Posterior cingulate gyrus (tissue), 11 donors: ENCODE measurements at places on chromosomes 2 and 18.

DNA sequence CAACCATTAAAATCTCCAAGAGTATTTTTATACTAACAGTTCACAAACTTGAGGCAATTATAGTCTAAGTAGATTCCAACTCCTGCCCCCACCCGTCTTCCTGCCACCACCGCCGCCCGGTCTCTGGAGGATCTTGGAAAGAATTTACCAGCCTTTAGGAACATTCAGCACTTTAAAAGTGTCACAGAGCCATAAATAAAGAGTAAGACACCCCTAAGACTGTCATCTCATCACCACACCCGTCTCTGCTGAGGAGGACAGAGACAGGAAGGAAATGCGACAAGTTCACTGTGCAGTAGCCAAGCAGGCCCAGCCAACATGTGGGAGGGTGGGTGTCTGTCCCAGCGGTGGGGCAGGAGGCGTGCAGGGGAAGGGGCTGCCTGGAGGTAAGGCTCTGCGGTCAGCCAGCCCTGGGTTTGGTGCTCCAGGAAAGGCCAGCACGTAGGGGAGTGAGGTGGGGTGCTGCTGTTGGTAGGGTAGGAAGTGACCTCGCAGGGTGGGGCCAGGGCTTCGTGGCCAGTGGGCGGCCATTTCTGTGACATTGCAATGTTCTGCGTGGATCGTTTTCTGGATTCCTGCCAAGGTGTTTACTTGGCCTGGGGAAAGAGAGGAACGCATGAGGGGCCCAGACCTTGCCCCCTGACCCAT lies 111.6 kb downstream of the FAM210A start:
- no peak for DNase-seq

DNA sequence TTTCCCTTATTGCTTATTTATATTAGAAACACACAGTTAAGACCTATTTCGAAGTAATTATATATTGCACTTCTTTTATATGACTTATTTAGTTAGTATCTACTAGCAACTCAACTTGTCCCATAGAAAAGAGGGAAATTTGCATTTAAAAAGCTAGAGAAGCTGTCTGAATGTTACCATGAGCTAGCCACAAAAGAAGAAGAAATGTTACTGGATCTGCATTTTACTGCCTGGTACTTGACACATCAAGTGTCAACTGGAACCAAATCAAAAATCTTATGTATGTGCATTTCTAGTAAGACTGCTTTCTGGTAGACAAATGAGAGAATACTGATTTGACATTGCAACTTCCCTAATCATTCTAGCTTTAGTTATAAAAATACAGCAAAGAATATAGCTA lies 424.6 kb upstream of the VRK2 start:
- no peak for DNase-seq

GRCh38 chr2:69801745-69802290 lies 27.6 kb upstream of the GMCL1 start:
- DNase-seq, result no peak

DNA sequence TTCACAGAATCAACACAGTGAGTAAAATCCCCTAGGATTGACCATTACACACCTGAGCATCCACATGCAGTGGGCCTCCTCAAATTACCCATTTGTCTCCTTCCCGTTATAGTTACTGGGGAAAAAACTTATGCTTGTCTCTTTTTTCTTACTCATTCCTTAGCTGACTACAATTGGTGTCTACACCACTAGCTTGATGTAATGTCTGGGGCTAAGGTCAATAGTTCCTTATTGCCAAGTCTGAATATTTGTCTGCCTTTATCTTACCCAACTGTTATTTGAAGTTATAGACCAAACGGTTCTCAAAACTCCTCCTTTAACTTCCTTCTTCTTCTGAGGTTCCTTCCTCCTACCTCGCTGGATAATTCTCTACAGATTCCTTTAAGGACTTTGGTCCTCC lies 41.9 kb upstream of the TMEM17 start:
- no peak for DNase-seq

DNA sequence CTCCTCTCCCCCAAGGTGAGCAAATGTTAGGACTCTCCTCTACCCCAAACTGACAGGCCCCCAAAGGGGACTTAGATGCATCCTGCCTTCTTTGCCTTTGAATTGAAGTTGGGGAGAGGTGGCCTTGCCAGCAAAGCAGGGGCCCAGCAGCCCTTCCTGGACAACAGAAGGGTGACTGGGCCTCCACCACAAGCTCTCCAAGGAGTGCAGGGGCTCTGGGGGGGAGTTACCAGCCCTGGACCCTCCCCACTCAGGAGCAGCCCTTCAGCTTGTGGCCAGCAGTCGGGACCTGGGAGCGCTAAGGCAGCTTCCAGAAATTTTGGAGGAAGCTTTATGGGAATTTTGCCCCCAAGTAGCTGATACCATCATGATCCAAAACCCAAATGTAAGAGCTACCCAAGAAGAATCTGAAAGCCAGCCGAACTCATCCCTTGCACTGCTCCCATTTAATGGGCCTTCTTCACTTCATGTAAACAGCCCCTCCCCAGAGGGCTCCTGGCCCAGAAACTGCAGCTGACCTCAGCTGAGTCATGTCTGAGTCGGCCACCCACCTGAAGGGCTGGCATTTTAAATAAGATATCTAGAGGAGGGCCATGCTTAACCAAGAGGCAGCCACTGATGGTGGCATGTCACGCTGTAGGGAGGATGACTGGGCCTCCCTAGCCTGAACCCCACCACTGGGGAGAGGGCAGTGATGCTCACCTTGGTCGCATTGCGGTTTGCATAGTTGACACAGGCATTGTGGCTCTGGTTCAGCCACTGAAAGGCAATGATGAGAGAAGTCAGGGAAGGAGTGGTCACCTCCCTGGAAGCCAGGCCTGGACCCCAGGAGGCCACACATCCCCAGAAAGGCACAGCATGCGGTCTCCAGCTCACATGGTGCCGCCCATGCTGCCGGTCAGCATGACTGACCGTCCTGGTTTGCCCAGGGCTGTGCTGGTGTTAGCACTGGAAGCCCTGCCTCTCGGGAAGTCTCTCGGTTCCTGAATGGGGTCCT lies 71.5 kb downstream of the SFXN5 start:
- DNase-seq, result no peak

GRCh38 chr2:206692971-206693370 lies 25.2 kb downstream of the DYTN start:
- DNase-seq, result no peak

DNA sequence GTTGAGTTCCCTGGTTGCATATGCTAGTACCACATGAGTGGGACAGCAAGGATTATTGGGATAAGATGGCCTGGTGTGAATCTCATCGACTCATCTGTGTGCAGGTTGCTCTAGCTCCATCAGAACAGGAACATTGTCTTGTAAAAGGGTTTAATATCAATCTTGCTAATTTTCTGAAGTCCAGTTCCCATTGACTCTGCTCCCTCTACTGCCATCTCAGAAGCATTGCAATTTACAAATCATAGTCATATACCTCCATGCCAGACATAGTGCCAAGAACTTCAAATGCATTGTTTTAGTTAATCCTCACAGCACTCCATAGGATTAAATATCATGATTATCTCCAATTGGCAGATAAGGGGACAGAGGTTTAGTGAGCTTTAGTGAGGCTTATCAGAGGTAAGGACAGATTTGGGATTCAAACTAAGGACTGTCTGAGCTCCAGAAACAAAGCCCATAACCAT lies 4.8 kb upstream of the STAT4 start:
- DNase-seq, result no peak

GRCh38 chr2:26692279-26692896 lies at the start of gene KCNK3:
Gene KCNK3 (plus strand): TSS chr2:26692722. CDS start chr2:26692876, 154 bp downstream.
- DNase-seq, result peak; percentile 88

- DNase-seq, result no peak
These were observed 1591.7 kb upstream of the DDX18 start for GRCh38 chr2:116222793-116223192.

- no peak for DNase-seq
These were observed 59.8 kb downstream of the CENPO start for GRCh38 chr2:24853046-24853445.

GRCh38 chr2:1162768-1163584 lies 212.3 kb downstream of the SNTG2 start:
- no peak for DNase-seq

DNA sequence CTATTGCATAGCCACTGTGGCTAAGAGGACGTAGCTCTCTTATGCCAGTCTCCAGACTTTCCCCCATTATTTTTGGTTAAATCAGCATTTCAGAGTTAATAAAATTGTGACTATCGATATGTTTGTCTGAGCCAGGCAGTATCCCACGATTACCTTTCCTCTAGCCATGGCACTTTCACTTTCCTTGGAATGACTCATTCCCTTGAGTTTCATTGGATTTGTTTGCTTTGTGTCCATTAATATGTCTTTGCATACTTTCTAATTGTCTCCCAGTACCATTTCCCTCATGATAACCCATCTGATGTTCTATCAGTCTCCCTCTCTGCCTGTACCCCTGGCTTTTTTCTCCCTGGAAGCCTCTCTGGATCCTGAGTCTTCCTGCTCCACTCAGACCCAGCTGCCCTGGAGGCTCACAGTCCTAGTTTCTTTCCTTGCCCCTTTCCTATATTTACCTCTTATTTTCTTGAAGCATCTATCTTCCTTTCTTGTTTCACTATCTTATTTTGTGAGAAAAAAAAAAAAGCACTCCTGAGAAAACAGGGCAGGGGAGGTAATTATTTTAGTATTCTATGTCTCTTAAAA lies 126.1 kb downstream of the MTX2 start:
- no peak for DNase-seq

- no peak for DNase-seq
These were observed 7.0 kb upstream of the SCTR start for GRCh38 chr2:119531292-119531691.

DNA sequence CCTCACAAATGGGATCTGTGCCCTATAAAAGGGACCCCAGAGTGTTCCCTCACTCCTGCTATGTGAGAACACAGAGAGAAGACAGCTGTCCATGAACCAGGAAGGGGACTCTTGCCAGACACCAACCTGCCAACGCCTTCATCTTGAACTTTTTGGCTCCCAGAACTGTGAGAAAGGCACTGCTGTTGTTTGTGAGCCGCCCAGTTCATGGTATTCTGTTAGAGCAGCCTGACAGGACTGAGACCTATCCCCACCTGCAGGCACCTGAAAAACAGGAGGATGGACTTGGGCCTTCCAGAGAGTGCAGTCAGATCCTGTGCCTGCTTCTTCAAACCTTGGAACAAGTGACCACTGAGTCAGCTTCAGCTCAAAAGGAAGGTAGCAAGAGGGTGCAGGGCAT lies 51.4 kb downstream of the CRACDL start:
- no peak for DNase-seq

DNA sequence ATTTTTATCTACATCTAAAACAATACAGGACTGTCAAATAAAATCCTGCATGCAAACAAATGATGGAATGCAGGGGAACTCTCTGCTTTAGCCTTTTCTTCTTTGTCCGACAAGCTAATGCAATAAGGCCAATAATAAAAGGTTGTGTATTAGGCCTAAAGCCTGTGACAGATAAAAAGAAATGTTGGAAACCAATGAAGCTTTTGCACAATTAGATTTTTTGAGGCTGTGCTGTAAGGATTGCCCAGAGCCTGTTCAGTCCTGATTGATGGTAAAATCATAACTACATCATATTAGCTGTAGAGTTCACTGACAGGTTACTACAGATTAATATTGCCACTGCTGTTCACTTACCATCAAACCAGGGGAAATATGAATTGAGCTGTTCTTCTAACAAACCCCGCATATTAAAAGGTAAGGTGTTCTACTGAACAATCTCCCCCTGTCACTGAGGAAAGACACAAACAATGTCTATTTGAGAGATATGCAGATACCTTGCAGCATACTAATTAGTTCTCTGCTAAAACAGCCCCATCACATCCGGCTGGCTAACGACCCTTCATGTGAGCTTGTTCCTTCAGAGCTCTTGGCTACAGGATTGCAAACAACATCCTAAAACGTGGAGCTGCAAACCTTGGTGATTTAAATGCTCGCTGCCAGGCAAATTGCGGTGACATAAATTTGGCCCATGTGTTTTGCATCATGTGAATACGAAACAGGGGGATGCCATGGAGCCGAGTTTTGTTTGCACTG lies 305.4 kb downstream of the MTX2 start:
- no peak for DNase-seq

- DNase-seq, result no peak
These were observed 129.8 kb upstream of the RAB6C start for GRCh38 chr2:129849559-129850160.

- peak; percentile 79 for DNase-seq
These were observed 156.4 kb downstream of the DSEL start for GRCh38 chr18:67359873-67360838.

GRCh38 chr18:65768120-65768778 lies 17.4 kb downstream of the CDH7 start:
- DNase-seq, result no peak

- DNase-seq, result no peak
These were observed 136.4 kb downstream of the SOCS6 start for GRCh38 chr18:70425236-70425635.

DNA sequence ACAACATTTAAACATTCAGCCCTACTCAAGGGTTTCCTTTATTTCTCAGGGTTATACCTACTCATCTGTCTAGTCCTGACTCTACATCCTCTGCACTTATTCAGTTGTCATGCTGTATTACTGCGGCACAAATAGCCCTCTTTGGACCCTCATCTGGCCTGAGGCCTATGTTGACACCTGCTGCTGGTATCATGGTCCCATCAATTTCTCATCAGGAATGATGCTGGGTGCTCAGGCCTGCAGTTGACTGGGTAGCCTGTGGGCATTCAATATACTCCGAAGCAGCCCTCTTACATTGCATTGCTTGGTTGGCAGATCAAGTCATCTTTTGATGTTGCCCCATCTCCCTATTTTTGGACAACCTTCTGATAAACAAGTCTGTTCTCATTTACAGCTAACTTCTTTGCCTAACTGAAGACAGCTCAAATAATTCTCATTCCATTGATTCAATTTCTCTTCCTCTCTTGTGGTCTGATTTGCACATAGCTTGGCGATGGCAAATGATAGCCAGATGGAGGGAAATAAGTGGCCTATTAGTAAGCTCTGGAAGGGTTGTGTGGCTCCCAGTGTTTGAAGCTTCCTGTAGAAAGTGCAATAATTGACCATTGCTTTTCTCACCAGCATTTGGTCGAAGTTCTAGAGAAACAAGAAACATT lies 19.1 kb upstream of the MC4R start:
- DNase-seq, result no peak

DNA sequence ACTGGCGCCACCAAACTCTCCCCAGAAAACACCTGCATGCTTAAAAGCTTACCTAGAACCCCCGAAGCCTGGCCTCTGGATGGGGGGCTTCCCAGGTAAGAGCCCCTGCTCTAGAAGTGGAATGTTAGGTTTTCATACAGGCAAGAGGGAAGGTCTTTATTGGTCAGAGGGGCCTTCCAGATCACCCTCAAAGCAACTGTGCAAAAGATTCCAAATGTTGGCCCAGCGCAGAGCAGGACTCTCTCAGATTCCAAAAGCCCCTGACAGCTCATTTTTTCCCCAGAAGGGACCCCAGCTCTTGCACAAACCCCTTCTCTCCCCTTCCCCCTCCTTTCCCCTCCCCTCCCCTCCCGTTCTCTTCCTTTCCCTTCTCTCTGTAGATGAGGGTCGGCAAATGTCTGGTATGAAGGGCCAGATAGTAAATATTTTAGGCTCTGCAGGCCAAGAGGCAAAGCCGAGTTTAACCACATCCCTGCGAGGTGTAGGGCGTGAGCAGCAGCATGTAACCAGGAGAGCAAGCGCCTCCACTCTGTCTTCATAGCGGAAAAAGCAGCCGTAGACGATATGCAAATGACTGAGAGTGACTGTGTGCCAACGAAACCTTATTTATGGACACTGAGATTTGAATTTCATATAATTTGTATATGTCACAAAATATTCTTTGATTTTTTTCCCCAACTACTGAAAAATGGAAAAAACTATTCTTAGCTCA lies 116.9 kb downstream of the SMAD7 start:
- DNase-seq, result peak; percentile 7
